ENCODE measurements at places on chromosomes 2 and 18.

- no peak for DNase-seq
These were observed 37.5 kb downstream of the PAX8 start for GRCh38 chr2:113240915-113241911.

DNA sequence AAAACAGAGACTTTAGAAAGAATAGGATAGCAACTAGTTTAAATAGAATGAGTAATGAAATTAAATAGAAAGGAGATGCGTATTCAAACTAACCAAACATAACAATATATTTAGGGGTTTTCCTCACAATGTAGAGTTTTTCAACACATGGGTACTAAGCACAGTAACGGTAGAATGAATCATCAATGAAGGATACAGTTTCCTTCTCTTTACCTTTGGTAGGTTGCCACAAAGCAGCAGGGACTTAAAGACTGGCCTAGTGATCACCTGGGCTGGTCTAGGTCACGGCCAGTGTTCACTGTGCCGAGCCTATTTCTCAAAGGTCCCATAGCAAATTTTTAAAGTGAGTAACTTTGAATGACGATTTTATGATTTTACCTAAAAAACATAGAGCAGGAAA, 311.7 kb downstream of the XIRP2 start:
- no peak for DNase-seq

DNA sequence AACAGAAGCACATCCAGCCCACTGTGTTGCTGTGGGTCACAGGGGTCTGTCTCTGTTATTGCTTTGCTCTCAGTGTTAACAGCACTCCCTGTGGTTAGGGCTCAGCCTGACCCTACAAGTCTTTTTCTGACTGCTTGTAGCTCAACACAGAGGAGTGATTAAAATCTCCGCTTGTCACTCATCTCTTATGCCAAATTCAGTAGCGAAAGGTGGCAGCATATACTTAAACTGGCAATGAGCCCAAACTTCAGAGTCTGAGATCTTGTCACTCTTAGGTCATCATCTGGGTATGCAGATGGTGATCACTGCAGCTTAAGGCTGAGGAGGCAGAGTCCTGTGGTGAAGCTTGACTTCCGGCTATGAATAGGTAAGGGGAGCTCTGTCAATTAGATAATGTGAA, 63.3 kb upstream of the CSRNP3 start:
- no peak for DNase-seq

GRCh38 chr2:106941372-106941993, 55.5 kb upstream of the ST6GAL2 start:
- DNase-seq, result no peak

- DNase-seq, result no peak
These were observed 19.8 kb downstream of the RAB27B start for GRCh38 chr18:54848121-54848520.

GRCh38 chr2:169119123-169119760, 49.9 kb downstream of the DHRS9 start:
- DNase-seq, result no peak

DNA sequence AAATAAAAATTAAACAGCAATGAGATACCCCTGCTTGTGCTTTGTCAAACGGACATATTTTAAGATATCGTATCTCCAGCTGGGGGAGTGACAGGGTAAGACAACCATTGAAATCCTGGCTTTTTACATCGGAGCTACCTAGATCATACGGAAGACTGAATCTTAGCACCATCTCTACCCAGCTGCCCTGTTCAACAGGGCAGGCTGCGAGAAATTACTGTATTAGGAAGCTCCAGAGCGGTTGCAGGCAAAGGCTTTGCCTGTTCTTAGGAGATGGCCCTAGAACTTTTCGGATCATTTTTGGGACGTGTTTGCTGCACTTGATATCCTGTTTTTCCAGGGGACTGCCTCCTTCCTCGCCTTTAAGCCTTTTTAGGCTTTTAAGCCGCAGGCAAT, 2.0 kb upstream of the PRKCE start:
- DNase-seq, result no peak

DNA sequence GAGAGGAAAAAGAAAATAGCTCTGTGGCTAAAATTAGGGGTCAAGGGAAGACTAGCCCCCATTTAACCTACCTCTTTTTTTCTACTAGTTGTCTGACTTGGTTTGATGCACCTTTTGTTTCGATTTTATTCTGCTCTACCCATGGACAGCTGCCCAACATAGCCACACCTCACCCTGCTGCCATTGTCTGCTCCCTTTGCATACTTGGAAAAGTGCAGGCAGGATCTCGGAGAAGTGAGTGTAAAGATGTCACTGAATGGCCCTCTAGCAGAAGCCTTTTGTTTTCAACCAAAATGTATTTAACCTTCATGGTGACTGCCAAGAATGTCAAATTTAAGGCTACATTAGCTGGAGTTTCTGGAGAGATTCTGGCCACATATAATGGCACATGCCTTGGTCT, 62.9 kb downstream of the SETBP1 start:
- no peak for DNase-seq

DNA sequence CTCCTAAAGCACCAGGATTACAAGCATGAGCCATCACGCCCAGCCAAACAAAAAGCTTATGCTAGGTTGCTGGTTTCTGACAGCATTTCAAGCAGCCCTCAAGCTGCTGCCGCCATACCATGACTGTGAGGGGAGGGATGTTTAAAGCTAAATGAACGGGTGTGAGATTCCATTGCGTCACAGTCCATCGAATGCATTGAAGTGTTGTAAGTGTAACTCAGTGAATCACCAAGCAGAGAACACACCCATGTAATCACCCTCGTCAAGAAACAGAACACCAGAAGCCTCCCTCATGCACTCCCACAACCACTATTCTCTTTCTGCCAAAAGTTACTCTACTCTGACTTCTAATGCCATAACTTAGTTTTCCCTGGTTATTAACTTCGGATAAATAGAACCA, 32.8 kb upstream of the MC5R start:
- no peak for DNase-seq

DNA sequence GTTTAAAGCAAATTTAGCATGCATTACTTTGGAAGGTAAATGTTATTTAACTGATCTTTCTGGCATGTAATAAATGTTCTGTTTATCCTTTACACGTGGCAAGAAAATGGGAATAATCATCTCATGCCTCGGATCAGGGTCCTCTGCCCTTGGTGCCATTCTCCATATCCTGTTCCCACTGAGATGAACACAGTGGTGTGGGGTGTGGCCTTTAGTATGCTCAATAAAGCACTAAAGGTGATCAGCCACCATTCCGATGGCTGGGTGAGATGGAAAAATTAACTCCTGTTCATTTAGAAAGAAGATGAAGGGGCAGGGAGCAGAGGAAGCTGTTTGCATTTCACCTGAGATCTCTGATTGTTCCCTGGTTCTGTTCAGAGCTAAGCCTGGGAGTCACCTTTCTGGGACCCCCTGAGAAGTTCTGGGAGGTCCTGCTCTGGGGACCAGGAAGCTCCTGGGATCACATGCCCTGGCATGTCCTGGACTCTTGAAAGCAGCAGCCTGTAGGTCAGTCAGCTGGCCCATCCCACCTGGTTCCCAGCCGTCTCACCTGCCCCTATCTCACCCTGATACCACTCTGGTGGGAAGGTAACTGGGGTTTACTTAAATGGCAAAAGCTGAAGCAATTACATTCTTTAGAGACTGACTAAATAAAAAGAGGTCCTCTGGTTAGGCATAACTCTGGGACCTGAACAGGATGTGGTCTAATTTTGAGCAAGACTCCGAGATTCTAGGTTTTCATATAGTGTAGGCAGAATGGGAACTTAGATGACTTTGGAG, 288.9 kb upstream of the EPAS1 start:
- no peak for DNase-seq

GRCh38 chr2:43057742-43058725, 168.4 kb downstream of the ZFP36L2 start:
- no peak for DNase-seq

- DNase-seq, result peak; percentile 51
These were observed 10.1 kb upstream of the SESTD1 start for GRCh38 chr2:179274749-179275148.

DNA sequence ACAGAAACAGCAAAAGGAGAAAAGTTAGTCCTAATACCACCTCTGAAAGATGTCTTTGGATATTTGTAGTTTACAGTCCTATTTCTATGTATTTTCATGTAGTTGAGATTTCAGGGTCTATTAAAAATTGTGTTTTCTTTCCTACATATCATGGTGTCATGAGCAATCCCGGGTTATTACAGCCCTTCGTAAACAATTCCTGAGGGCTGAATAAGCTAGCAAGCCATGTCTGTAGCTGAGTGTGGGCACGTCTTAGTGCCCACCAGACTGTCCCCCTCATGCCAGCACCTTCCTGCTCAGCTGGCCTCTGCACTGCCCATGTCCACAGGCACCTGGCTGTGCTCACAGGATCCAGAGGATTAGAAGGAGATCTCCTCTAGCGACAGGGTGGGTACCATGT, 60.6 kb downstream of the CTIF start:
- DNase-seq, result no peak

DNA sequence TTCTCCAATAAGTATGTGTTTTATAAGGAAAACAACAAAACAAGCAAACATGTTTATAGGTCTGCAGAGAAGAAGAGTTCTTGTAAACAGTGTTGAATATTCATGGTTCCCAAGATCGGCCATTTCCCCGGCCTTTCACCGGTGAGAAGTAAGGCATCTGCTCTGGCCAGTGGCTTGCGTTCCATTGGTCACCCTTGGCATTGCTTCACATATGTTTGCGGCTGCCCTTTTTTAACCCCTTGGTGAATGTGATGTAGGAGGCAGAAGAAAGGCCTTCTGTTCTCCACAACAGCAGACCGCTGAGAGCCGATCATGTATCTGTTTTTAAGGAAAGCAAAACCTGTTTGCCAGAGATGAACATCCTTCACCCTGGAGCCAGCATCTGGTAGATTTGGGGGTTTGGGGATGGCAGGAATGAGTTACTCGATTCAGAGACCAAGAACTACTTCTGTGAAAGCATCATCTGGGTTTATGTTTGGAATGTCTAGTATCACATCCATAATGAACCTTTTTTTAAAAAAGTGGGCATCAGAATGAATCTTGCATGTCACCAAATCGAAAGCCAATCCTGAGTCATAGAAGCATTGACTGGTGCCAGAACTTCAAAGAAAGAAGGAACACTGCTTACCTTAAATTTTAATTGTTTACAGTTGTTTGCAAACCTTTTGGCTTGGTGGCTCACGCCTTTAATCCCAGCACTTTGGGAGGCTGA, 112.3 kb downstream of the AGAP1 start:
- no peak for DNase-seq

DNA sequence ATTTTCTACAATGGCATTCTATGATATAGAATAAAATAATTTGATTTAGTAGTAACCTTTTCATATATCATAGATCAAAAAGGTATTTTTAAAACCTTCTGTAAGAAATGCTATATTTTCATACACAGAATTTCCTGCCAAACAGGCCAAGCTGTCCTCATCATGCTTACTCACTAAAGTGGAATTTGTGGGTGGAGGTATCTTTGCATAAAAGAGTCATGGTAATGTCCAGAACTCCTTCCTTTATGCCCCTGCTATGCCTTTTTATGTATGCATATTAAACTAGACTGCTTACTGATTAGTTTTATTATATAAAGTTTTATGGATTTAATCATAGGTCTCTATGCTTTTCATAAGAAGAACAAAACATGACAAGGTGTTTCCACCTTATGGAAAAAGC, 27.5 kb upstream of the MARCHF7 start:
- no peak for DNase-seq

- DNase-seq, result no peak
These were observed 222.5 kb downstream of the FAM210A start for GRCh38 chr18:13503836-13504235.

DNA sequence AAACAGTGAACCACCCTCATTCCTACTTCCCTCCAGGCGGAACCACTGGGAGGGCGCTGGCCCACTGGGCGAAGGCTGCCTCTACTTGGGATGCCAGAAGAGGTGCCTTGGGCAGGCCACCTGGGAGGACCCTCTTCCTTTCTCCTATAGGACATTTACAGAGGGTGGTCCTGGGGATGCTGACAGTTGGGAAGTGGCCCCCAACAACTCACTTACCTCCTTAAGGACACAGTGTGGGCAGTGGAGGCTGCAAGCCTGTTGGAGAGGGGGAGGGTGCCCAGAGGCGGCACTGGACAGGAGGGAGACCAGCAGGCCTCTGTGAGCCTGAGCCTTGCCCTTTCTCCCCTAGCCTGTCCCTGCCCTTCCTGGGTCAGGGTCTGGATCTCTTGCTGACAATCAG, 346.4 kb upstream of the HS6ST1 start:
- DNase-seq, result no peak

DNA sequence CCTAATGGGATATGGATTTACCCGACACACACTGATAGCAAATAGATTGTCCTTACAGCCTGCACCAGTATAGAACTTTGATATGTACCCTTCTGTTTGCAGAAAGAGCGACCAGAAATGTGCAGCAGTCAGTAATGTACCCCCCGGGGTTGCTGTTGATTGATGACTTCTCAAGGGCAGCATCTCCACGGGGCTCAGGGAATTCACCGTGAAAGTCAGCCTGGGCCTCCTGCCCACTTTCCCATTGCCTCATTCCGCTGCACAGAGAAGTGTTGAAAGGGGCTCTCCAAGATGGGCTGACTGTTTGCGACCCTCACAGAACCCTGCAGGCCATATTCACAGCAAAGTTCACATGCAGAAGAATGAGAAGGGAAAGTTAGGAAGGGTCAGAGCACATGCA, 241.3 kb downstream of the PRKCE start:
- no peak for DNase-seq

DNA sequence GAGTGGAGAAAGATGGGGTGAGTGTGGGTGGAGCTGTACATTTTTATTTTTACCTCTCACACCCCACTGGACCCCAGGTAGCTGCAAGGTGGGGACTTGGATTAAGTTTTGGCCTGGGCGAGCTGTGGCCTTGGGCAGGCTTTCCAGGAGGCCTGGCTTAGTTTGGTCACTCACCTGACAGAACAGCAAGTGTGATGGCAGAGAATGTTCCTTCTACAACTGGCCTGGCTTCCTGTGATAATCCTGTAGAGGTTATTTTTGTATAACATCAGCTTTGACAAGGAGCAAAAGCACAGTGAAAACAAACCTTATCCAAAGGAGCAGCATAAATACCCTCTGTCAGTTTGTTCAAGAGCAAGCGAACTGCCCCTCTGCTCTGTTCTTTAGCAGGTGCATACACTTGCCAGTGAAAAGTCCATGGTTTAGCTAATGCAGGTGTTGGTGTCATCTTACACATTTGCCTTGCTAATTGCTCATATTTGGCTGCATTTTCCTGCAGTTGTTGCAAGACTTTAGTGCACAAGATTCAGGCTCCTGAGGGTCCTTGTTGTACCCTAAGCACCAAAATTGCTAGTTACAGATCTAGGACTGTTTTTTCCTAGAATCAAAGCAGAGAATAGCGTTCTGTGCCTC, 6.3 kb downstream of the THNSL2 start:
- DNase-seq, result no peak

DNA sequence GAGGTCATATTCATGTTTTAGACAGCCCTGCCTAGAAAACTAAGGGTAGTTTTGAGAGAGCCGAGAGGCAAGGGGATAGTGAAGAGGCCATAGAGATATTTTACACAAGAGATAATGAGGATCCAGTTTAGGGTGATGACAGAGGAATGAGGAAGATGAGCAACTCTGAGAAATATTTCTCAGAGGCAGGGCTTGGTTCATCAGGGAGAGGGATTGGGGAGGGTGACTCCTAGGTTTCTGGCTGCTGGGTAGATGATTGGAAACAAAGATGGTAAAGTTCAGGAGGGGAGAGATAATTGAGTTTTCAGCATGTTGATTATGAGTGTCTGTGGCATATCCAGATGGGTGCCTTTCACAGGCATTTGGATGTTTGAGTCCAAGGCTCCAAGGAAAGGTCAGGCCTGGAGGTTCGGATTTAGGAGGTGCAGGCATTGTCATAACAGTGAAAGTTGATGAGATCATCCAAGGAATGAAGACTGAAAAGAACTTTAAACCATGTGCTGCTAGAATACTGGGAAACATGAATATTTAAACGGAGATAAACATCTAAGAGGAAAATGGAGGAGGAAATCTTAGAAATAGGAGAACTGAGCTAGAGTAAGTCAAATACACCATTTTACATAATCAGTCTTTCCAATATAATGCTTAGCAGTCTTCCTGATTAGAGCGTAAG, 7.4 kb downstream of the MYL12B start:
- no peak for DNase-seq

Data from KBM-7 (cell line).